ENCODE measurements at places on chromosomes 2 and 18.

DNA sequence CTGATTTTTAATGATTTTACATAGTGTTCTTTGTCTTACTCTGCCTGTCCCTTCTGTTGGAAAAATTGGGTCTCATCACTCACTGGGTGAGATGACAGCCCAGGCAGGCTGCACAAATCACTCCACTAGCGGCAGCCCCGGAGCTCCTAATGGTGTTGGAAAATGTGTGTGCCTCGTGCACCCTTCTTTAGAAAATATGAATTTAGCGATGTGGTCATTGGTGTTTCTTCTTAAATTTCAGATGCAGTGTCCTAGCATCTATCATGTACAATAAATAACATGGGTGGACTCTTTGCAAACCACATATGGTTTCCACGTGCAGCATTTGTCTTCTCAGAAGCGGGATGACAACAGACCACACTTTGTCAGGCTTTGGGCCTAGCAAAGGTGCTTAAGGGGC, 194.2 kb downstream of the ACKR3 start:
- DNase-seq: no peak

- no peak for DNase-seq
Measured at GRCh38 chr2:108367014-108367413, 10.7 kb upstream of the SULT1C4 start.

GRCh38 chr2:46198164-46198883, 98.9 kb upstream of the EPAS1 start:
- no peak for DNase-seq

GRCh38 chr18:7096838-7097237, 20.8 kb downstream of the LAMA1 start:
- no peak for DNase-seq

GRCh38 chr2:172908275-172908674, 167.4 kb upstream of the MAP3K20 start:
- DNase-seq: no peak

- no peak for DNase-seq
Measured at GRCh38 chr2:164091673-164092072, 355.9 kb upstream of the FIGN start.
